ENCODE measurements at places on chromosomes 6 and 20.

DNA sequence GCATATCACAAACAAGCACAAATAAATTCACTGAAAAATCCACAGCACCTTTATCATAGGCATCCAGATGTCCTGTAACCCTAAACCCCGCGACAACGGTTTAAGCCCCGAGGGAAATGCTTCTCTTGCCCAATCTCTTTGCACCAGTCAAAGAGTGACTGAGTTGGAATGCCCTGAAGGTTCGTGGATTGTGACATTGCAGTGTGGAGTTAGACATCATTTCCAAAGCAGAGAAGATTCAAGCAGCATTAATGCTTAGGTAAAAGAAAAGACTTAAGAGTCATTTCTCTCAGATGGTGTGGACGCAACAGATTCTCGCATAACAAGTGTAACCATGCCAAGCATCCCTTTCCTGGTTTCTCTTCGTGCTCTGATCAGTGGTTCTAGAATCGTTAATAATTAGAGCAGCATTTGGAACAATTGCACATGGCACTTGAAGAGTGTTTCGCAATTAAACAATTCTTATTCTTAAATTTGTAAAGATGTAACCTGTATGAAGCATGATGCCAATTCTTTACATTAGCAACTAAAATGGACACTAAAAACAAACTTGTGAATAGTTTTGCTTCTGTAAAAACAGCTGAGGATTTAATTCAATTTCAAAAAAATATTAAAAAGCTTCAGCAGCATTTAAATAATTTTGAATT is 121.6 kb downstream of the HIVEP2 start:
- no peak for DNase-seq

DNA sequence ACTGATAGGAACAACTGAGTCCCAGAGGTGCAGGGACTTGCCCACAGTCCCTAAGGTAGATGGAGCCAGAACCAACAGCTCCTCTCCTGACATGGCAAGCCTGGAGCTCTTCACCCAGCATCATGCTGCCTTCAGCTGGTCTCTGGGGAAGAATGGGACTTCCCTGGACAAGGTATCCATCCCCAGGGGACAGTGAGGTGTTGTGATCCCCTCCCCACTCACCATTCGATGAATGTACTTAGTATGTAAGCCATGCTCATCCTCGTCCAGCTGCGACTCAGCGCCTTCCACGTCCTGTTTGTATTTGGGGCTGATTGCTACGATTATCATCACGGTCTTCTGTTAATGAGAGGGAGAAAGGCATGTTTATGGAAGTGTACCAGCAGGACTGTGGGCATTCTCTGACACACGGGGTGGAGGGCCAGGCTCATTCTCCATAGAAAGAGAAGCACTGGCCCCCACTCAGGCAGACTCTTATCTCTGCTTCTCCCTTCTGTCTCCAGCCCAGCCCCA is 39.4 kb downstream of the TRAF3IP2 start:
- DNase-seq: no peak

DNA sequence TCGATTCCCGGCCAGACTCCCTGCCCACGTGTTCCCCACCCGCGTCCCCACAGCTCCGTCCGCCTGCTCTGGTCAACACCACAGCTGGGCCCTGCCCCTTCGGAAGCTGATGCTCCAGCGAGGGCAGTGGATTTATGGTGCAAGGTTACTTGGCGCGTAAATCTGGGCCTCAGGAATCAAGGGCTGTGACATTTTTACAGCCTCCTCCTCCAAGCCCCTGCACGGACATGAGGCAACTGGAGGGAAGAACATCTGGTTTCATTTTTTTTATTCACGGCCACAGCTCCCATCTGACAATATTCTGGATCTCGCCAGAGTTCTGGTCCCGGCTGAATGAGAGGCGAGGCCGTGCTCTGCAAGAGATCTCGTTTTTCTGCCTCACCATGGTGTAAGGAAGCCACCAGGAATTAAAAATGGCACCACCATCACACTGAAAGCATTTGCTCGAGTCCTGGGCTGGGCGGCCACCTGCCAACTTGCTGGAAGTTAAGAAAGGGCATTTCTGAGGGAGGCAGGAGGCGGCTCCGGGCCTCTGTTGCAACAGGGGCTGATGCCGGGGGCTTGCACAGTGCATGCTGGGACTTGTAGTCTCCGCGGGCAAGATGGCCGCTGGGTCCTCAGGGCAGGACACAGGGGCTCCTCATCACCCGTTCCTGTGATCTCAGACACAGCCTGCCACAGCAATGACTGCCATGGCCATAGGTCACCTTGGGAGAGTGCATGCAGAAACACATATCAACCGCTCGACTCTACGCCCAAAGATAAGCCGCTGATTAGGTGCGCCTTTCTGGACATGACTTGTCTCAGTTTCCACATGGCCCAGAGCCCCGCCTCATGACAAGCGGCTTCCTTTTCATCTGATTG is 148.5 kb downstream of the LY86 start:
- peak; percentile 81 for DNase-seq

DNA sequence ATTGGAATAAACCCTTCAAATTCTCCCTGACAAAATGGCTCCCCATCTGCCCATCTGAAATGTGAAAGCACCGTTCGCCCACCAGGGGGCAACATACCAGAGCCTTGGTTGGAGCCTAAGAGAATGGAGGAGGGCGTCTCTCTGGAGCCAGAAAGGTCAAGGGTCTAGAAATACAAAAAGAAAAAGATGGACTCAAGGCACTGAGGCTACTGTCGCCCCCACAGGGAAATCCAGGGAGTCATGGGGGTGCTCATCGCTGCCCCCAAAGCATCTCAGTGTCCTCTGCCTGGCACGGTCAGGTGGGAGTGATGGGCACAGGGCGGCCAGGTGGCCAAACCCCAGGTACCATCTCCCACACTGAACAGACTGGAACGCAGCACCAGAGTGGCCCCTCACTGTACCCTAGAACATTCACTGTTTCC is 136.3 kb downstream of the ZMYND8 start:
- no peak for DNase-seq

DNA sequence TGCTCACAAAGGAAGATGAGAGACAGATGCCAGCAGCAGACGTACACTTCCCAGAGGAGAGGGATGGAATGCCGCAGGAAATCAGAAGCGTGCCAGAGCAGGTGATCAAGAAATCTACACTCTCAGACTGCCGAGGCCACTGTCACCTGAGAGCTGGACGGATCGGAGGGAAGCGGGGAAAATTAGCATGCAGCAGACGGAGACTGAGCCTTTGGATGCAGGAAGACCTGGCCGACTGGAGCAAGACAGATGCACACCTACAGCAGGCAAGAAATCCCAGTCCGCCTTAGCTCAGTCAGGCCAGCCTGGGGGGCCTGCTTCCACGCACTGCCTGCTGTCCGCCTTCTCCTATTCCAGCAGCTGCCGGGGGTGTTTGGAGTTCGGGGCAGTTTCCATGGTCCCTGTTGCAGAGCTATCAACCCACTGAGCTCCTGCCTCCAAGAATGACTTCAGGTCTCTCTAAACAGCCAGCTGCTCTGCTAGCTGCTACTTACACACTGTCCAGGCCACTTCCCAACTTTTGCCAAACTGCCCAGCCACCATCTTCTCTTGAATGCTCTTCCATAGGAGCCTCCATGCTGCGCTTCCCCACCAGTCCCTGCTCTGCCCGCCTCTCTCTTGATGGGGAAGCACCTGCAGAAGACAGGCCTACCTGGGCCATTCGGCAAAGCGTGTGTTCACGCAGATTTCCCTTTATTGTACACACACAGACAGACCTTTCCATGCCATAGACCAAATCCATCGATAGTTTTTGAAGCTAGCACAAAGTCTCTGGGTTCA is 368.5 kb downstream of the ZFAND3 start:
- no peak for DNase-seq

GRCh38 chr20:60650087-60650486 is 602.0 kb upstream of the CDH4 start:
- DNase-seq: no peak

DNA sequence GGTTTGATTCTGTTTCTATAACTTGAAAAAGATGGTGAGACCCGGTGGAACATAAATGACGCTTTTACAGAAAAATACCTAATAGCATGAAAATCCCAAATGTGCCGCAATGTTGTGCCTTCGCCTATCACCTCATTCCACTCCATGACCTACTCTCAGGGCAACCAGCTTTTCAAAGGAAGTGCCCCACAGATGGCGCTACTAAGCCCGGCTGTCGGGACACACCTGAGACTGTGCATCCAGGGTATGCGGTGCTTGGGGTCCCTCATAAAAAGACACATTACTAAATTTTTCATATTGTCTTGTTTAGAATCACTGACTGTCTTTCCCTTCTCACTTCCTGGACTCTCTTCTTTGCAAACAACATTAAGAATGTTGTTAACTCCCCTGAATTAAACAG is 145.5 kb upstream of the RPS6KA2 start:
- DNase-seq: no peak

- DNase-seq: no peak
These were observed 147.1 kb downstream of the EPHA7 start for GRCh38 chr6:93272211-93272610.

- DNase-seq: no peak
These were observed 69.5 kb downstream of the MRAP2 start for GRCh38 chr6:84103029-84103428.

DNA sequence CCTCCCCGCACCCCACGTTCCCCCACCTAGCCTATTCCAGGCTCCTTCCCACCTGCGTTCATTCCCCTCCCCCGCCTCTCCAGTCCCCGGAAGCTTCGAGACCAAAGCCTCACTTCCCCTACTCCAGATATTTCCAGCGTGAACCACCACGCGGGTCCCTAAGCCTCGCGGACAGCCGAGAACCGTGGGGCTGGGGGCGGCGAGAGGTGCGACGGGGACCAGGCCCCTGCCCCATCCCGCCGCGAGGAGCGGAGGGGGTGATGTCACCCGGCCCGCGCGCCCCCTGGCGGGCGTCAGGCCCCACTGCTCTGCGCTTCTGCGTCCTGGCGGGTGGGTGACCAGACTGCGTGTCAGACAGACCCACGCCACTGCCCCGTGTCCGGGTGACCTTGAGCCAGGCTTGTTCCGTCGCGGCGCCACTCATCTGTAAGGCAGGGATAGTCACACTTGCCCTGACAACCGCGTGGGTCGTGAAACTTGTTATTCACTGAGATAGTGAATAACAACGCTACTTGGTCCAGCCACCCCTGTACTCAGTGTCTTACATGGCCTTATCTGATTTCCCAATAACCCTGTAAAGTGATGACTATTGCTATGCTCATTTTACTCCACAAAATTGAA is 9.0 kb upstream of the HSP90AB1 start:
- DNase-seq: peak; percentile 77

DNA sequence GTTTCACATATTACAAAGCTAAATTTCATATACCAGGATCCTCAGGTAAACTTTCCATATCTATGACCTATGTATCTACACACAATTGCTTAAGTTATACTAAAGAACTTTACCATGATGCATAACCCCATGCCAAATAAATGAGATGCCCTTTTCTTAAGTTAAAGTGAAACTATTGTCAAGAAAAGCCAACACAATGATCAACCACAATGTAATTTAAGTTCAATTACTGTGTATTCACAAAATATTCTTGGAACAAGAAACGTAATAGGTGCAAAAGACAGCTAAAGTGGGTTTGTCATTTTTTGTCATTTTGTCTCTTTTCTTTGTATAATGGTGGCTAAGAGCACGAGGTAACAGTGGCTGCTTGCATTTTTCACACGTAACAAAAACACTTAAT is 158.0 kb upstream of the SHLD1 start:
- DNase-seq: no peak

- DNase-seq: no peak
These were observed 27.5 kb upstream of the CEP85L start for GRCh38 chr6:118678866-118679265.

DNA sequence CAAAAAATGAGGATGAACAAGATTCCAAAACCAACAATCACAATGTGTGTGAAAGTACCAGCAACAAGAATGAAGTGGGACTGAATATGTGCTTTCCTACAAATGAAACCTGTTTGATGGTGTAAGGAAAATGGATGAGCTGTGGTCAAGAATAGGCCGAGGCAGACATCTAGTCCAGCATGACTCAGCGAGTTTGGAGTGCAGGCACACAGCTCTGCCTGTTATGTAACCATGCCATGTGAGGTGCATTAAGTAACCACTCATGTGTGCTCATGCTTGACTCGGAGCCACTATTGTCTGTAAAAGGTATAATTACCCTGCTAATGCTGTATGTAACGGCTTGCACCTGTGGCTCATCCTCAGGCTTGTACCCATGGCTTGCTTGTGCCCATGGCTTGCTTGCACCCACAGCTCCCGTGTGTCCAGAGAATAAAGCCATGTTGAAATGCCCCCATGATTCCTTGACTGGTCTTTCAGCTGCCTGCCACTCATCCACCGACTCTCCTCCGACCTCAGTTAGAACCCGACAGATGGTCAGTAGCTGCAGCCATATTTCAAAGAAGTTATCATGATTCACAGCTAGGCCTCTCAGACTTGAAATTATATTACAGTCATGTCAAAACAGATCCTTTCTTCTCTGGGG is 98.7 kb downstream of the BACH2 start:
- no peak for DNase-seq

GRCh38 chr6:57267586-57268293 is 45.6 kb upstream of the RAB23 start:
- DNase-seq: no peak

DNA sequence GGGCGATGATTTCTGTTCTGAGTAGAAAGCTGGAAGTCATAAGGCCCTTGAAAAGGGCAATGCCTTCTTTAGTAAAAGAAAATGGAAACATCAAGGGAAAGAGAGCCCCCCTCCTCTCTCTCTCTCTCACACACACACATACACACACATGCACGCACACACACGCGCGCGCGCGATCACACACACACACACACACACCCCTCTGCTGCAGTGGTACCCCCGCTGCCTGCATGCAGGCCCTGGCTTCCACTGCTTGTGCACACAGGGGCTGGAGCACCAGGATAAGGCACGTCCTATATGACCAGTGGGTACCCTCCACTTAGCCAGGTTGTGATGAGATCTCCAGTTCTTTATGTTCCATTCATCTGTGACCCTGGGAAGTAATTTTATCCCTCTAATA is 300.9 kb downstream of the SLC35F1 start:
- no peak for DNase-seq

GRCh38 chr6:38588631-38589366 is 50.9 kb downstream of the BTBD9 start:
- DNase-seq: no peak

GRCh38 chr20:35150846-35151579 is 3.9 kb upstream of the EDEM2 start:
- no peak for DNase-seq

- no peak for DNase-seq
These were observed 874 bp downstream of the ZBTB46 start for GRCh38 chr20:63829945-63830835.

- no peak for DNase-seq
These were observed 48.6 kb downstream of the RALY start for GRCh38 chr20:34042262-34042661.

GRCh38 chr6:131519670-131520436 is 53.2 kb upstream of the ARG1 start:
- no peak for DNase-seq
